ENCODE measurements at places on chromosomes 16 and 17.

DNA sequence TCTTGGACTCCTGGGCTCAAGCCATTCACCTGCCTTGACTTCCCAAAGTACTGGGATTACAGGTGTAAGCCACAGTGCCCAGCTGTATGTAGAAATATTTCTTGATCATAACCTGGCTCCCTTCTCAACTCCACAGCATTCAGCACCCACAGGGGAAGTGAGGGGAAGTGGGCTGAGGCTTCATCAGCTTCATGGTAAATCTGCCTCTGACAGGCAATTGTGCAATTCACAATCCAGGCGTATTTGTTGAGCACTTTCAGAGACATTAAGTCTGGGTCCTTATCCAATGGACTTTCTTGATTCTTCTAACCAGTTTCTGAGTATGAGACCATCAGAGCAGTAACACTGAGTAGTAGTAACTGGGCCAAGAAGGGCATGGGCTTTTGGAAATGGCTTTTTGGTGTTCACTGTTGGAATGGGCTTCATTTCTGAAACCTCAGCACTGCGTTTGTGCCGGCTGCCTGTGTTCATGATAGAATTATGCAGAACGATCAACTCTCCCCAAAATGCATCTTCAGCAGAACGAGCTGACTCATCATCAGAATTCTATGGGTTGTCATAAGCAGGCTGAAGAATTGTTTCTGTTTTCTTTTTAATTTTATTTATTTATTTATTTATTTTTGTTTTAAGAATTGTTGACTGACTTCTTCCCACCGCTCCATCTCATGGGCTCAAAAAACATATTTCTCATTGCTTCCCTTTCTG lies 28.9 kb downstream of the FAM20A start:
- DNase-seq: no peak

GRCh38 chr16:78227855-78228254 lies 128.4 kb downstream of the WWOX start:
- DNase-seq: no peak

DNA sequence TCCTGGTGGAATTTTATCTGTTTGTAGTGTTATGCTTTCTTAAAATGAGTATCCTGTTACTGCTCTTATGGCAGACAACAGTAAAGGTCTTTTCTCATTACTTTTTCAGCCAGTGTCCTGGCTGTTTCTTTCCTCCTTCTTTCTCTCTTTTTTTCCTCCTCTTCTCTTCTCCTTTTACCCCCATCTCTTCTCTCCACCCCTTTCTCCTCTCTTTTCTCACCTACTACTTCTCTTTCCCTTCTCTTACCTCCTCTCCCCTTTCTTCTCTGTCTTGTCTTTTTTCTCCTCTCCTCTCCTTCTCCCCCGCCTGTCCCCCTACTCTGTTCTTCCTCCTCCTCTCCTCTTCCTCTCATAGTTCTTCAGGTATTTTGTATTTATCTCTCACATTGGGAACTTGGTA lies 48.9 kb downstream of the CPD start:
- no peak for DNase-seq

DNA sequence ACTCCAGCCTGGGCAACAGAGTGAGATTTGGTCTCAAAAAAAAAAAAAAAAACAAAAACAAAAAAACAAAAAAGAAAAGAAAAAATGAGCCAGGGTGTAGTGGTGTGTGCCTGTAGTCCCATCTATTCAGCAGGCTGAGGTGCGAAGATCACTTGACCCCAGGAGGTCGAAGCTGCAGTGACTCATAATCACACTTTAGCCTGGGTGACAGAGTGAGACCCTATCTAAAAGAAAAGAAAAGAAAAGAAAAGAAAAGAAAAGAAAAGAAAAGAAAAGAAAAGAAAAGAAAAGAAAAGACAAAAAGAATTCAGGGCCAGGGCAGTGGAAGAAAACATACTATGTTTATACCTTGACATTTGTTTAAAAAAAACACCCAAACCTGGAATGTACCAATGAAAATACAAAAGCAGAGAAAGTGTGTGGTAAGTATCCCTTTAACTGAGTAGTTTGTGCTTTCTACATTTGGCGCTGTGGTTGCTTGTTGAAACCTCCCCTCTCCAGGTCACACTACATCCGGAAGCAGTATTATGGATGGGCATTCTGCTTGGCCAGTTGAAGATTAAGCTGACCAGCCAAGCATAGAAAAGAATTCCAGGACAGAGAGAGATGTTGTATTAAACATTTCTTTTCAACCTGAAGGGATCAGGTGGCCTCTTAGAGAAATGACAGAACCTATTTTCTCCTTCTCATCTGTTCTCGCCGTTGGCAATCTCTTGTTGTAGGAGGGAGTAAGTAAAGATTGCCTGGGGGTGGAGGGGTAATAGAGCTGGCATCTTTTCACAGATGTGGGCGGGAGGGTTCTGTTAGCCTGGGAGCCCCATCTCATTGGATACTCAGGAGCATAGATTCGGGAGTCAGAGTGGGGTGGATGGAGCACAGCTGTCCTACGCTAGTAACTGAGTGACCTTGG lies 12.1 kb upstream of the PRKCB start:
- no peak for DNase-seq

DNA sequence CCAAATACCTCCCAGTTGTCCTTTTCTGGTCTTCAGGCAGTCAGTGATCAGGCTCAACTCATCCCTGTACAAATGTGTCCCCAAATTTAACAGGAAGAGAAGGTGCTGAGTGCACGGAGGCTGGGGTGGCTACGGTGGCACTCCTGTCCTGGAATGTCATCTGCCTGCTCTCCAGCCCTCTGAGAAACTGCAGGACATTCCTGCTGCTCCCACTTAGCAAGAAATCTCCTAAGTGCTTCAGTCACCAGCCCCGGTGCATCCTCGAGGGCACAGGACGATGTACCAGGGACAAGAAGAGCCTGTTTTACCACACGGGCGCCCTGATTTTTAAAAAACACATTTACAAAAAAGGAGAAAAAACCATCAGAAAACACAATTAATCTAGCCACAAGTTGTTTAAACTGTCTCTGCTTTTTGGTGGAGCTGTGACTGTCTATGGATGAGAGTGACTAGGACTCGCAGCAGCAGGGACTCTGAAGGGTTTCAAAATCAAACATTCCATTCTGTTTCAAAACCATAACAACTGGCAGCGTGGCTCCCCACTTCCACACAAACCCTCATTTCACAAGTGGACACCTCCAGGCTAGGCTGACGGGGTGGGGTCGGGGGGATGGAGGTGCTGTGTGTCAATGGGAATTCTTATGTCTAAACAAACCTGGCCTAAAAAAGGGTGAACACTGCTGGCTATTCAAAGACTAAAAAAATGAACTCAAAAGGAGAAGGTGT lies 65.3 kb upstream of the CNEP1R1 start:
- no peak for DNase-seq

- no peak for DNase-seq
Observed at GRCh38 chr17:67243284-67243683, 1.7 kb downstream of the HELZ start.

- peak; percentile 85 for DNase-seq
Observed at GRCh38 chr17:40121181-40122135, at the start of gene MSL1. MSL1 (plus strand) TSS chr17:40121971; CDS start chr17:40122613, 642 bp downstream.

- DNase-seq: no peak
Observed at GRCh38 chr17:35744830-35745229, 8.2 kb downstream of the GAS2L2 start.

All from CD8-positive, alpha-beta memory T cell (primary cell).